Suppressor macrophage treated with lipopolysaccharide for 1 hour (primary cell): ENCODE measurements at places on chromosomes 13 and 19.
A peak's percentile ranks its signal among the peaks of the same experiment; 100 is the strongest.

DNA sequence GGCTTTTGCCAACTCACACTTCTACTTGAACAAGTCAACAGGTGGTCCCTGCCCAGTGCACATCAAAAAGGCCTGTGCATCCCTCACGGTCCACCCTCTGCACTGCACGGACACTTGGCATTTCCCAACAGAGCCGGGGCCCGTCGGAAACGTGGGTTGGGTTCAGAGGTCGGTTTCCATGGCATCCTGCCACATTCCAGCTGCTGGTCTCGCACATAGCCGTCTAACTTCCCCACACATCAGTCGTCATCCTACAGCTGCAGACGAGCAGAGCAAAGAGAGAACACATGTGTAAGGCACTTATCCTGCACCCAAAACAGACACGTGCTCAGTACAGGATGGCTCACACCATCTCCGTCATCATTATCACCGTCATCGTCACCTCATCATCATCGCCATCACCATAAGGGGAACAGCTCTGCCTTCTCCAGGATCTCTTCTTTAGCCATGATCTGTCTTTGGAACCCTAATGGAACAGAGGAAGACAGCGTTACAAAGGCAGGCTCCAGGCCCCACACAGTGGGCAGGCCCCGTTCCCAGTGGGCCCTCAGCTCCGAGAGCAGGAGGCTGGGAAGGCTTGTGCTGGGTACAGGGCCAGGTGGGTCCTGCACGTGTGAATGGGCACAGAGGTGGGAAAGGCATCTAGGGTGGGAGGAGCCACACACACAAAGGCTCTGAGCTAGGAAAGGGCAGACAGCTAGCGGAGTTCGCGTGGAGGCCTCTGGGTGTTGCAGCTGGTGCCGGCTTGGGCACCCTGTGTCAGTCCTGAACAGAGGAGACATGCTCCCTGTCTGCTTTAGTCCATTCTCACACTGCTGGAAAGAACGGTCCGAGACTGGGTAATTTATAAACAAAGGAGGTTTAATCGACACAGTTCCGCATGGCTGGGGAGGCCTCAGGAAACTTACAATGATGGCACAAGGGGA lies 170.8 kb upstream of the SOX1 start:
- DNase-seq: no peak

GRCh38 chr19:7199613-7200533 lies 94.3 kb downstream of the INSR start:
- peak; percentile 31 for DNase-seq

- peak; percentile 8 for DNase-seq
Observed at GRCh38 chr13:31912647-31913401, 118.8 kb upstream of the FRY start.

GRCh38 chr19:55592391-55593090 lies 6.8 kb downstream of the FIZ1 start:
- DNase-seq: no peak

- DNase-seq: no peak
Observed at GRCh38 chr19:56377105-56377924, 16.0 kb downstream of the ZNF582 start.

DNA sequence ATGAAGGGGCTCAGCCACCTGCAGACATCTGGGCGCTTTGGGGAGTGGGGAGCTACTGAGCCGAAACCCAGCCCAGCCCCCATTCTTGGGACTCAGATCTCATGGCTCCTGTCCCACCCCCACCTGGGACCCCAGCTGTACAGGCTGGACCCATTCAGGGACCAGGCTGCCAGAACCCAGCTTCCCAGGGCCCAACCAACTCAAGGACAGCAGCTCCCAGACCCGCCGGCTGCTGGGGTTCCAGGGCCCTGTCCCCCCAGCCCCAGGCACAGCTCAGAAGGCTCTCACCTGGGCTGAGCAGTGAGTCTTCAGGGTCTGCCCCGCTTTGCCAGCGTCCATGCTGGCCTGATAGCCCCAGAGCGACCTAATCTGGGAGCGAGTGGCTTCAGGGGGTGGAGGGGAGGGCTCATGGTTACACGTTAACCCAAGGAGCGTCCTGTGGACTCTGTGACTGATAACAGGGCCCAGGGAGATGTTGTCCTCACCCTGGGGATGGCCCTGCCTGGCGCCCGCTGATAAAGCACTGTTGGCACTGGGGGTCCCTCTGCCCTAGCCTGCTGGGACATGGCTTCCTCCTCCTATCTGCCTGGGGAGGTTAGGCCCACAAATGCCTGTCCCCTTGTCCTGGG lies at the start of gene TMEM86B:
Gene TMEM86B, minus strand, starts transcription at position 361 of the 629 bp plus-strand sequence. Its CDS starts 22 bp downstream, at position 339.
- DNase-seq: no peak

GRCh38 chr19:39588066-39588465 lies 14.3 kb upstream of the LGALS13 start:
- DNase-seq: no peak

GRCh38 chr13:101624210-101624922 lies 171.9 kb downstream of the ITGBL1 start:
- no peak for DNase-seq

DNA sequence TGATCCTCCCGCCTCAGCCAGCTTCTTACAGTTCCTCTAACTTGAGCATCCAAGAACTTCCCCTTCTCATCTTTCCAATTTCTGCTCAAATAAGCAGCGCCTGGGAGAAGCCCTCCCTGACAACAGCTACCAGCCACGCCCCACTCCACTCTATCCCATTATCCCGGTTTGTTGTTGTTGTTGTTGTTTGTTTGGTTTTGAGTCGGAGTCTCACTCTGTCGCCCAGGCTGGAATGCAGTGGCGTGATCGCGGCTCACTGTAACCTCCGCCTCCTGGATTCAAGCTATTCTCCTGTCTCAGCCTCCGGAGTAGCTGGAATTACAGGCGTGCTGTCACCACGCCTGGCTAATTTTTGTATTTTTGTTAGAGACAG lies 822 bp upstream of the PTPRS start:
- no peak for DNase-seq

DNA sequence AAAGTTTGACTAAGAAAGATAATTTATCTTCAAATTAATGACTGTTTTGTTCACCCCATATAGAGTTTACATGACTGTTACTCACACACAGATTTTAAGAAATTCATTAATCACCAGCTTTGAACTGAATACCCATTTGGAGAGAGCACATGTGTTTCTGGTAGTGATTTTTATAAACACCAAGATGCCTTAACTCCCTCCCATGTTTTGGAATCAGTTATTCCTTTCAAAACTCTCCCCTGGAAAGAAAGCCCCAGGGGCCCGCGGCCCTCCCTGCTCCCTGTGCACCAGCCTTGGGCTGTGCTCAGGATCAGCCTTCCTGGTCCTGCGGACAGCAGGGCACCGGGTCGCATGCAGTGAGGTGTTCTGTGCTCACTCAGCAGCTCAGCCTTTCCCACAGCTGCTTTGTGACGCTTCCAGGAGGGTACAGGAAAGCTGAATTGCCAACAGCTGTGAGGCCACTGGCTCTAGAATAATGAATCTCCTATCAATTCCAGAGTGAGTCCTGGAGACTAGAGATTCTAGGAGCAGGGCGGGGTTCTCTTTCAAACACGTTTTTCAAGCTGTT lies 483.2 kb downstream of the EFNB2 start:
- no peak for DNase-seq

DNA sequence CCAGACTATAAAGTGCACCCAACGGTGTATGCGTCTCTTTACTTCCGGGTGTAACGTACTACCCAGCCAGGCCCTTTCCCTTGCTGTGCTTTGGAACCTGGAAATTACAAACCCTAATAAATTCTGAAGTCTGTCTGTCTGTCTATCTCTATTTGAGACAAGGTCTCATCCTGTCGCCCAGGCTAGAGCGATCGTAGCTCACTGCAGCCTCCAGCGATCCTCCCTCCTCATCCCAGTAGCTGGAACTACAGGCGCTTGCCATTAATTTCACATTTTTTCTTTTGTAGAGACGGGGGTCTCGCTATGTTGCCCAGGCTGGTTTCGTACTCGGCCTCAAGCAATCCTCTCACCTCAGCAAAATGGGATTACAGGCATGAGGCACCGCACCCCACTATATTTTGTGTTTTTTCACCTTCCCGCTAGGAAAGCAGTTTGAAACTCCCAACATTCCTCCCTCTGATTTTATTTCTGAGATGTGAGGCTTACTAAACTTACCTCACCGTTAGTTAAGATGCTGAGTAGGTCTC lies 469 bp upstream of the RNF6 start:
- DNase-seq: no peak

- DNase-seq: no peak
Observed at GRCh38 chr13:102799426-102800144, 666 bp downstream of the BIVM start.

GRCh38 chr13:50122455-50122854 lies 107.2 kb downstream of the KCNRG start:
- DNase-seq: peak; percentile 60

- DNase-seq: peak; percentile 81
Observed at GRCh38 chr19:19224852-19225494, 13.2 kb downstream of the NCAN start.

GRCh38 chr13:35961002-35961401 lies 170.2 kb downstream of the DCLK1 start:
- no peak for DNase-seq

DNA sequence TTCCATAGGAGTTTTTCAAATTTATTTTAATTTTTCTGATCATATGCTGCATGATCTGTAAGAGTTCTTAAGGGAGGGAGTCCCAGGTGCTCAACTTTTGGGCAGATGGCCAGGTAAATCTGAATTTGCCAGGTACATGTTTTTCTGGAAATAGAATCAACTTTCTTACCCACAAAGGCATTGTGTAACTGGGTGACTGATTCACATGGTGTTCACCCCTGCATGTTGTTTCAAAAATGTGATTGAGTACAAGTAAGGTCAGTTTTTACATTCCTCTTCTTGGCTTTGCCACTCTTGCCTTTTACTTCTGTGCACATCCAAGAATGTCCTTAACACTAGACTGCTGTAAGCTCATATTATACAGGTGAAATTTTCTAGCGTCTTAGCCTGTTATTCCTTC lies 30.4 kb downstream of the RB1 start:
- no peak for DNase-seq

GRCh38 chr13:74555651-74556420 lies 421.6 kb upstream of the KLF12 start:
- DNase-seq: no peak

GRCh38 chr13:79874396-79875360 lies 393.7 kb downstream of the NDFIP2 start:
- peak; percentile 47 for DNase-seq

DNA sequence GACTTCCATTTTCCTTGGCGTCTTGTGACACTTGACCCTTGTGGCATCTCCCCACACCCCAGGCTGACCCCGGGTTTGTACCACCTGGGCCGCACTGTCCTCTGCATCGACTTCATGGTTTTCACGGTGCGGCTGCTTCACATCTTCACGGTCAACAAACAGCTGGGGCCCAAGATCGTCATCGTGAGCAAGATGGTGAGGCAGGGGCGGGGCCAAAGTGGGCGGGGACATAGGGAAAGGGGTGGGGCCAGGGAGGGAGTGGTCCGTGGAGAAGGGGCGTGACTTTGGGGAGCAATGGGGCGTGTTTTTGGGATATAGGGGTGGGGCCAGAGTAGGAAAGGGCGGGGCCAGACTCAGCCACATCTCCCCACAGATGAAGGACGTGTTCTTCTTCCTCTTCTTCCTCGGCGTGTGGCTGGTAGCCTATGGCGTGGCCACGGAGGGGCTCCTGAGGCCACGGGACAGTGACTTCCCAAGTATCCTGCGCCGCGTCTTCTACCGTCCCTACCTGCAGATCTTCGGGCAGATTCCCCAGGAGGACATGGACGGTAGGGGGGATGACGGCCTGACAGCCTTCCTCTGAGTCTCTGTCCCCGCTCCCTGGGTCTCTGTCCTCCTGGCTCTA lies 42.8 kb downstream of the TRPM4 start:
- DNase-seq: peak; percentile 57

GRCh38 chr19:50516456-50516855 lies 2.7 kb upstream of the ASPDH start:
- no peak for DNase-seq

- DNase-seq: no peak
Observed at GRCh38 chr13:64925284-64925683, 2304.9 kb downstream of the PCDH9 start.

- peak; percentile 53 for DNase-seq
Observed at GRCh38 chr19:34428549-34429285, 536 bp downstream of the UBA2 start.

GRCh38 chr13:89401264-89401675 lies 1730.1 kb downstream of the SLITRK5 start:
- DNase-seq: peak; percentile 96

DNA sequence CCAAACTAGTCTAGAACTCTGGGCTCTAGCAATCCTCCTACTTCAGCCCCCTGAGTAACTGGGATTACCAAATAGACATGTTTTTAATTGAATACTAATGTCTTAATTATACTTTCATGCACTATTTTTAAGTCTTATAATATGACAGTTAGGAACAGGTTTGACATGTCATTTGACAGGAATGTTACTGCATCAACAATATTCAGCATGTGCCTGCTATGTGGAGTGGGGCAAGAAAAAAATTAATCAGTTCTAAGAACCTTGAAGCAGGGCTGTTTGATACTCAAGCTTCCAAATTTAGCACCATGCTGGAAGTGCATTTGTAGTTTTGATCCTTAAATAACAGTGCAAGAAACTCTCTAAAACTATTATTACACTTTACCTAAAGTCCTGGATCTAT lies 265.3 kb downstream of the MZT1 start:
- DNase-seq: no peak
